ENCODE measurements at places on chromosomes 12 and 14. TPM values are rescaled to one million over a fixed set of nuclear protein-coding genes. Genes with fewer than 3 reads are reported as not detected.

DNAAF2 gene
- total RNA-seq, result 17.1 TPM

DNA sequence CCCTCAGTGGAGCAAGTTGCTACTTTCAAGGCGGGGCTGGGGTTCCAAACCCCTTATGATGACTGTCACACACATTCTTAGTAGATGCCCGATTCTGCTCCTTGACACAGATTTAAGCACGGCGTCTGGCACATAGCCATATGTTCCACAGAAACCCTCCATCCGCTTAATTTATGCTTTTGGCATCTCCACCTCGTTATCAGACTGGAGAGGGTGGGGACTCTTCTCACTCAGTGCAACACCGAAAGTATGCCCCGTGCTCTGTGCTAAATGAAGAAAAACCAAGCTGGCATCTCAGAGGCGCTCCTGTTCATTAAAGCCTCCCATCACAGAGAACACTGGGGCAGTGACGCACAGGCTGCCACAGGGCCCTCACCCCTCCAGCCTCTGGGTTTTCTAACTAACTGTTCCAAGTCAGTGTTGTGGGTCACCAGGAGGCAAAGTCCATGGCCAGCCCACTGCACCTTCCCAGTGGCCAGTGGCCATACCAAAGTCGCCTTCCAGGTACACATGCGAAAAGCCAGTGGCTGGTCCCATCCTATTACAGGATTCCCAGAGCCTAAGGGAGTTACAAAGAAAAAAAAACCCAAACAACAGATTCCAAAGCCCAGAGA, 27.3 kb downstream of the CCDC88C start:
- no peak for DNase-seq

- DNase-seq, result no peak
Measured at GRCh38 chr12:124214574-124214973, 80.3 kb upstream of the RFLNA start.

RNU4-1 gene
- under 0.01 TPM for total RNA-seq

GRCh38 chr12:108360487-108360886, 21.4 kb upstream of the CMKLR1 start:
- DNase-seq, result peak; percentile 18

DNA sequence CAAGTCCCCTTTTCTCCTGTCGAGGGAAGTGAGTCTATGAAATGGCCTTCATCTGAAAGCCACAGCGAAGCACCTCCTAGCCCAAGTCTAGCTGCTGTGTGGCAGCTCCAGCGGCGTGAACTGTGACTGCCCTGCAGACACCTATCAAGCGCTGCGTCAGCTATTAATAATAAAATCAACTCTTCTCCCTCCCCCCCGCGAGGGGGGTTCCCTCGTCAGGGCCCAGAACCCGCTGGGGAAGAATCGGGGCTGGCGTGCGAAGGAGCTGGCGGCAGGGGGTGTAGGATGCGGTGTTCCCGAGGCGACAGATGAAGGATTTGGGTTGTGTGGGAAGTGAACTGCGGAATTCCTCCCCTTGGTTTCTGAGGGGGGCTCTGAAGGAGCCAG, 662 bp upstream of the ATP2A2 start:
- no peak for DNase-seq

TBC1D30 gene
- 3.8 TPM for total RNA-seq

- DNase-seq, result no peak
Measured at GRCh38 chr14:80477388-80478160, 266.3 kb upstream of the DIO2 start.

AQP2 gene
- not detected for total RNA-seq
